ENCODE measurements at places on chromosomes 5 and 9. TPM values are rescaled to one million over a fixed set of nuclear protein-coding genes. Genes with fewer than 3 reads are reported as not detected.

Gene NUTM2G
- polyA plus RNA-seq = 0.41 TPM

Gene FAM169A
- polyA plus RNA-seq = 20.3 TPM

DNA sequence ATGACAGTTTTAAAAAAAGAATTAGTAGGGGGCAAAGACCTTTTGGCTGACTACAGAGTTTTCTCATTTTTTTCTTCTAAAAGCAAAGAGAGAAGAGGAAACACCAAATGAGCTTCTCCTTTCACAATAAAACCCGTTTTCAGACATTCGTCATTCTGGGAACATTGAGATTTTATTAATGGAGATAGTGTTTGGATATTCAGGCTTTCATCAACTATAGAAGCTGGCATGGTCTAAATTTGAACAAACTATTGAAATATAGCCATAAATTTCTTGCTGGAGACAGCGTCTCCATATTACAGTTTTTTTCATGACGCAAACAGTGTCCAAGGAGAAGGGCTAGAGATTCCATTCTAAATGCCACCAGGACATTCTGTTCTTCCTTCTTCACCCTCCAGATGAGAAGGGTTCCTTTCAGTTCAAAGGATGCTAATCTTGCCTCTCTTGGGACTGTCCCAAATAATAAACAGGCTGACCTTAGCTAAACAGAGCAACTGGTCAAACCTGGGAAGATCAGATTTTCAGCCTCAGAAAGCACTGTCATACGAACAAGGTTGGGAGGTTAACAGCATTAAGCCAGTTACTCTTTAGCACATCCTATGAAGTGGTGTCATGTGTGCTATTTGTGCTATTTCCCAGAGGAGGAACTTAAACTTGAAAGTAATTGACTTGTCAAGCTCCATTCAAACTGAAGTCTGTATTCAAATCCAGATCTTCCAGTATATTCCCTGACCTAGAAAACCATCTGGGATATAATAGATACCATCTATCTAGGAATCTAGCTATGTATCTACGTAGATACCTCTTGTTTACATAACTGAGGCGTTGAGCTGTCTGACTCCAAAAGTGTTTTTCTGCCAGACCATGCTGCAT, 125.6 kb downstream of the LPAR1 start:
- no peak for DNase-seq

DNA sequence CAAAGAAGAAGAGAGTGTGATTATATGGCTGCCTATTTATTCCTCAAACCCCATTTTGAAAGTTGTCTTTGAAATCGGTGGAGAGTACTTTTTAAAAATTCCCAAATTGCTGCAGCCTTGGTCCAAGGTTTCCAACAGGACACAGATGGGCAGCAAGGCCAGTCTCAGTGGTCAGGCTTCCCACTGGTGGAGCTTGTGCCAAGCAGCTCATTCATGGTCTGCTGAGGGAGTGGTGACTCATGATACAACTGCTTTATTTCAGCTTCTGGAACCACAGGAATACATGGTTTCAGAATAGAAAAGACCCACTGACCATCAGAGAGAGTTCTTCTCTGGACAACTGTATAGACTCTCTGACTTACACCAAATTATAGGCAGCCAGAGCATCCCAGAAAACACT, 673.1 kb upstream of the KLF4 start:
- no peak for DNase-seq

Measured in renal pelvis (tissue), 12 donors.